ENCODE measurements at places on chromosomes 6 and 20.

GRCh38 chr6:2155206-2155605 lies 90.2 kb downstream of the GMDS start:
- DNase-seq: no peak

DNA sequence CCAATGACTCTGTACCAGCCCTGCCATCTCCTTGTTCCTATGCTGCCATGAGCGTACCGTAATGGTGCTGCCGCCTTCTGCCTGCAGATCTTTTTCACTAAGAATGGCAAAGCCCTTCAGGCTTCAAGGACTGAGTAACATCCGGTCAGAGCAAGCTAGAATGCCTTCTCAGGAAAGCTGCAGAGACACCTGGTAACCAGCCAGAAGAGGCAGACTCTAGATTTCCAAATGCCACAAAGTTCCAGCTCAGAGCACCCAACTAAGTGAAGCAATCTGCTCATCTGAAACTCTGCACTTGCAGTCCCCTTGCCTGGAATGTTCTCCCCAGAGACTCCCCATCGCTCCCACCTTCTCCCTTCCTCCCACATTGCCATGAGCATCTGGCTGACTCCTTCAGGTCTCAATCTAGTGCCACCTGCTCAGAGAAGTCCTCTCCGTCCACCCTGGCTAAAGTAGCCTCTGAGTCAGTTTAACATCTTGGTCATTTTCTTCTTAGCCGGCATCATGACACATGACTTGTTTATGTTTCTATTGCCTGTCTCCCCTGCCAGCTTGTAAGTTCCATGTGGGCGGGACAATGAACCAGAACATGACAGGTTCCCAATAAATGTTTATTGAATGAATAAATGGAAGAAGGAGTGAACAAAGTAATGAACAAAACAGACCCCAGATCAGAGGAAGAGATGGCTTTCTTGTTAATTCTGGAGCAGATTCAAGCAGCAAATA lies 6.9 kb upstream of the OCSTAMP start:
- peak; percentile 42 for DNase-seq

DNA sequence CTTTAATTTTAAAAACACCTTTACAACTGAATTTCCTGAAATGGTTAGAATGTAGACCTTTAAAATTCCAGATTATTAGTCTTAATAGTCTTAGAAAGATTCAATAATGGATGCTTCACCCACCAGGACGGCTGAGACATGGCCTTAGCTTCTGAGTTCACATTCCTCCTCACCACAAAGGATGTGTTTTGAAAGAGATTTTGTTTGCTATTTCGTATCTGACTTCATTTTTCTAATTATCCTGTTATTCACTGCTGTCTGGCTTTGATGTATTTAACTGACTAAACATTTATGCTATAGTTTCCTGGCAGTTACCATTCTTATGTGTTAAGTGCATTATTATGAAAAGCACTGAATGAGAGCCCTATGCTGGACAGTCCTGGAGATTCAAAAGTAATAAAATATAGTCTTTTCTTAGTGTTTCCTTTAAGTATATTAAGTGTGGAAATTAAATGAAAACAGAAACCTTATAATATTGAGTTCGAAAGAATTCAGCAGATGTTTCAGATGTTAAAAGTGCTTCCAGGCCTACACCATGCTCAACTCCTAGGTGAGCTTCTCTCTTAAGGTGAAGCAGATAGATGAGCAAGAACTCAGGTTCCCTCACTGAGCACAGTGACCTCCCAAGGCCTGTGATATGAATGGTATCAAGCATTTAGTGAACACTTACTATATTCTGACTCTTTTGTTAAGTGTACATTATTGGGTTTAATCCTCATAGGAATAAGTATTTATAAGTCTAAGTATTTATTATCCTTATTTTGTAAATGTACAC lies 40.3 kb downstream of the MAP3K4 start:
- peak; percentile 52 for DNase-seq

- no peak for DNase-seq
Measured at GRCh38 chr6:92174398-92175073, 1244.8 kb downstream of the EPHA7 start.

- DNase-seq: no peak
Measured at GRCh38 chr20:21706261-21707195, 1.1 kb downstream of the PAX1 start.

- DNase-seq: no peak
Measured at GRCh38 chr20:61643656-61644377, 391.8 kb downstream of the CDH4 start.

GRCh38 chr6:130671577-130671976 lies 155.6 kb upstream of the SMLR1 start:
- DNase-seq: no peak

DNA sequence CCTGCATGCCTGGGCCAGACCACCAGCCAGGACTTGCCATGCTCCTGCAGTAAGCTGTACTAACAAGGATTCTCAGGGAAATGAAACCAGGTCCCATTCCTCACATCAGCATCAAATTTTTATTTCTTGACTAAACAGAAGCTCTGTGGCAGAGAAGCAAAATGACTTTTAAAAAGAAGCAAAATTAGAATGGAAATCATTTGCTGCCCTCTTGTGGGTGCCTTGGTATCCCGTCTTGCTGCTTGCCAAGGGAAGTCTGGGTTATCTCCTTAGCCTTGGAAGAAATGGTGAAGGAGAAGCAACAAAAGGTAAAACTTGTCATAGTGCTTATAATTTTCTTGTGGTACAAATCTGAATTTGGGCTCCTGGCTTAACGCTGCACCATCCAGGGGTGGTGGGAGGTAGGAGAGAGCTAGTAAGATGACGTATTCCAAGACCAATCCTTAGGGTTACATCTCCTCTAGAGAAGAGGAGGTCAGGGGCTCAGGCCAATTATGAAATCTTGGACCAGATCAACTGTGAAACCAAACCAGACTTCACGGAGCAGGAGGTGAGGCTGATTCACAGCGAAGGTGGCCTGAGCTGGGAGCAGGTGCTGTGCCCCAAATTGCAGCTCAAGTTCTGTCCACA lies 107.5 kb downstream of the FAXC start:
- peak; percentile 39 for DNase-seq

DNA sequence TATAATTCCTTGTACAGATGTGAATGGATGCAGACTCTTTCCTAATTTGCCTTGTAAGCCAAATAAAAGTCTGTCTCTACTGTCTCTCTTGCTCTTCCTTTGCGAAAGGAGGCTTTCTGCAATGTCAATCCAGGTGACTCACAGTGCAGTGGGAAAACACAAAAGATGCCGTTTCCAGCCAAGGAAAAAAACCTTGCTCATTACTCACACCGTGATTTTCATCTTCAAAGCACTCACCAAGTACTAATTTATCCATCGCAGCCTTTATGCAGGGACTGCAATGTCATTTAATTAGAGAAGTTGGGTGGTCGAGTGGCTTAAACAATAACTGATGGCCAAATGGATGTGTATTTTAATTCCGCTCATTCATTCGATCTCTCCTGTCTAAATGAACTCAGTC lies 23.8 kb downstream of the SAYSD1 start:
- no peak for DNase-seq

GRCh38 chr6:35642471-35643161 lies 46.1 kb downstream of the FKBP5 start:
- DNase-seq: no peak

- no peak for DNase-seq
Measured at GRCh38 chr6:10033223-10033829, 381.5 kb downstream of the TFAP2A start.

DNA sequence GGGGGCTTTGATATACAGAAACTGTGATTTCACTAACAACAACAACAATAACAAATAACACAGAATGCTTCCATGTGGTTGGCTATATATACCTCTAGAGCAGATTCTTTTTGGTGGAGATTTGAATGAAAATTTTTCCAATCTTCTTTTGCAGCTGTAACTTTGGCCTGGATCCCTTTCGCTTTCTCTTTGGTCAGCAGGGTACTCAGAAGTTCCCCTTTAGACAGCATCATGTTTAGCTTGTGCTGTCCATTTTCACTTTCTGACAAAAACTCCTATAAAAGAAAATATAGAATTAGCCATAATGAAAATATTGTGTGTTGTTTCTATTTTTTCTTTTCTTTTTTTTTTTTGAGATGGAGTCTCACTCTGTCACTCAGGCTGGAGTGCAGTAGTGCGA lies 264.2 kb downstream of the SYNE1 start:
- DNase-seq: no peak

DNA sequence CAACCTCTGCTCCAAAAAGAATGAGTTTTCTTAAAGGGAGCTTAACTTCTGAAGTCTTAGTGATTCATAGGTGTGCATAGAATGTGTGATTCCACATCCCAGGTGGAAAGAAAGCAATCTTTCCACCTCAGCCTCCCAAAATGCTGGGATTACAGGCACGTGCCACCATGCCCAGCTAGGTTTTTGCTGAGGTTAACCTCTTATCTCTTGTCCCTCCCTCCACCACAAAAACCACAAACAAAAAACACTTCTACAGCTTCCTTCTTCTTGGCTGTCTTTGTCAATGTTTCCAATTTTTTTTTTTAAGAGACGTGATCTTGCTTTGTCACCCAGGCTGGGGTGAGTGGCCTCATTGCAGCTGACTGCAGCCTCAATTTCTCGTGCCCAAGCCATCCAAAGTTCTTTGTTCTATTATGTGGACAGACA lies 8.1 kb upstream of the CSE1L start:
- no peak for DNase-seq

- DNase-seq: no peak
Measured at GRCh38 chr6:161365633-161366032, 91.8 kb upstream of the AGPAT4 start.

- no peak for DNase-seq
Measured at GRCh38 chr6:63940056-63940455, 304.5 kb downstream of the PHF3 start.

DNA sequence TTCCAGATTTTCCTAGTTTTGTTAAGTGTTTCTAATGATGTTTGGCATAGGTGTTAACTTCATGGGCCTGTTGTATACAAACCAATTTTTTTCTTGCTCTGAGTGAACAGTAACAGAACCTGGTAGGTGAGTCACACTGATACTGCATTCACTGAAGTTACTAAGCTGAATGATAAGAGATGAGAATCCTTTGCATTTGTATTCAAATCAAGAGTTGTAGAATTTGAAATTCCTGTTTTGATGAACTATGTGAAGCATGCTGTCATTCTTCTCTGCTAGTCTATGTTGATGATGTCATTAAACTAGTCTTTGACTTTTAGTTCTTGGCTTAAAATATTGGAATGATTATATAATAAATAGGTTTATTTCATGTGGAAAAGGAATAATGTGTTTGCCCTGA lies 37.9 kb downstream of the PTPRA start:
- no peak for DNase-seq

DNA sequence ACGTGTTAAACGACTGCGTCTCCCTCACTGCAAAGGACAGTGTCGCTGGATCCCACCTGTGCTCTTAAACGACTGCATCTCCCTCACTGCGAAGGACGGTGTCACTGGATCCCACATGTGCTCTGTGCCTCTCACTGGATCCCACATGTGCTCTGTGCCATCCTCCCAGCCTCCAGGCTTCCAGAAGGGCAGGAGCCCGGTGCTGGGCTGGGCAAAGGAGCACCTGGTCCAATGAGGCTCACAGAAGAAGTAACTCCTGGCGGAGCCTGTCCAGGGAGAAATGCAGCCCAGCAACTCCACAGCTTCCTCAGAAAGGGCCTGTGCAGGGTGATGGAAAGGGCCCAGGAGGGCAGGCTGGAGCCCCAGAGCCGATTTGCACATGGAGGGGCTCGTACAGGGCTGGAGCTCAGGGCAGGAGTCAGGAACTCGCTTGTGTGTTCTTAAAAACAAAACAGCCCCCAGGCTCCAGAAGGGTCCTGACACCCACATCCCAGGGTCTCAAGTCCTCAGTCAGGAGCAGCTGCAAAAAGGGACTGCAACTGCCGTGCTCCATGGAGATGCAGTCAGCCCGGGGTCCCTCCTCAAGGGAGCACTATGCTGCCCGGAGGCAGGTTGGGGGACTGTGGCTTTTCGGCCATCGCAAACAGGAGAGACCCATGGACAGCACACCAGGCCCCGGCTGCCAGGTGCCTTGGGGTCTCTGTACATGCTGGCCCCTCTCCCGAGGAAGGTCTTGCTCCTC lies 52.7 kb downstream of the DLL1 start:
- no peak for DNase-seq

DNA sequence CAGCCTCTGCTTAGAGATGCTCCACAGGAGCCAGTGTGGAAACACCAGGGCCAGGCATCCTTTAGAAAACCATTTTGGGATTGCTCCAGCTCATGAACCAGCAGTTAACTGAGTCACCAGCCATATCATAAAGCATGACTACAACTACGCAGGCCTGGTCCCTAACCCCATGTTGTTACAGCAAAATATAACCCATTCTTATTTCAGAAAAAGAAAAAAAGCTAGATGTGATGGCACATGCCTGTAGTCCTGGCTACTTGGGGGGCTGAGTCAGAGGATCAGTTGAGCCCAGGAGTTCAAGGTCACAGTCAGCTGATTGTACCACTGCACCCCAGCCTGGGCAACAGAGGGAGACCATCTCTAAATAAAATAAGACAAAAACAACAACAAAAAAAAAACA lies 36.8 kb downstream of the C6orf15 start:
- DNase-seq: peak; percentile 80

- no peak for DNase-seq
Measured at GRCh38 chr6:139699911-139700310, 325.5 kb upstream of the CITED2 start.
